ENCODE measurements at places on chromosomes 12 and 14.

DNA sequence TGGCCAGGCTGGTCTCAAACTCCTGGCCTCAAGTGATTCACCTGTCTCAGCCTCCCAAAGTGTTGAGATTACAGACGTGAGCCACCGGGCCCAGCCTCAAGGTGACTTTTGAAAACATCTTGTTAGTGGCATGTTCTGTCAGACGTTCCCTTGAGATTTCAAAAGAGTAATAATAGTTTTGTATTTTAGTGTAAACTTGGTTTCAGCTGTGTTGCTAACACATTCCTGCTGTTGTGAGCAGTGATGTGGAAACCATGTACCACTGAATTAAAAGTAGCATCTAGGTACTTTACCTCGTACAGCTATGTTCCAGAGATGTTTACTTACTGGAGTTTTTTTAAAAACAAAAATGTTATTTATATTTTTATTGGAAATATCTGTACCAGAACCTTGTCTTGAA lies 111.3 kb downstream of the AEBP2 start:
- no peak for DNase-seq

DNA sequence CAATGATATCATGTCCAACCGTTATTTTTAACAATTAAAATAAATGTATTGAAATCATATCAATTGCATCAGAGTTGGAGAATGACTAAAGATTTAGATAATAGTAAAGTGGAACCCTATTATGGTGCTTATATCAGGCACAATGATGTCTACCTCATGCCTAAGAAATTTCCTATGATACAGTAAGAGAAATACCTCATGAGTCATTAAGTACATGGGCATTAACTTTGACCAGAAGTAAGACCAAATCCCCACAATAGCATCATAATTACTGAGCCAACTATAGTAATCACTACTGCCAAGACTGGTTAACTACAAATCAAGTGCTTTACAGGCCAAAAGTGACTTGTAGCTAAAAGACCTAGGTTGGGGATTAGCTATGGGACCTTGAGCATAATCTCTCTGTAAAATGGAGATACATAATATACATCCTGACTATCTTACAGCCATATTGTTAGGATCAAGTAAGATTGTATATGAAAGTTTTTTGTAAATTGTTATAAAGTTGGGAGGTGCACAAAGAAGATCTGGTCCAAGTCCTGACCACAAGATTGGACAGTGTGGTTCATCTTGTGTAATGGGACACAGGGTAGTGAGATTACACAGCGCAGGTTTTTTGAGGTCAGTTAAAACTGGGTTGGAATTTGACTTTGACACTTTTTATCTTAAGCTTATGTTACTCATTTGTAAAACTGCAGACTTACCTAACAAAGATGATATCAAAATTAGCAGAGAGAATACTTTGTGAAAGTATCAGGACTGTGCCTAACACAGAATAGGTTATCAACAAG lies 60.5 kb downstream of the ERGIC2 start:
- no peak for DNase-seq

- no peak for DNase-seq
These were observed 411.8 kb downstream of the NPAS3 start for GRCh38 chr14:33350366-33350990.

DNA sequence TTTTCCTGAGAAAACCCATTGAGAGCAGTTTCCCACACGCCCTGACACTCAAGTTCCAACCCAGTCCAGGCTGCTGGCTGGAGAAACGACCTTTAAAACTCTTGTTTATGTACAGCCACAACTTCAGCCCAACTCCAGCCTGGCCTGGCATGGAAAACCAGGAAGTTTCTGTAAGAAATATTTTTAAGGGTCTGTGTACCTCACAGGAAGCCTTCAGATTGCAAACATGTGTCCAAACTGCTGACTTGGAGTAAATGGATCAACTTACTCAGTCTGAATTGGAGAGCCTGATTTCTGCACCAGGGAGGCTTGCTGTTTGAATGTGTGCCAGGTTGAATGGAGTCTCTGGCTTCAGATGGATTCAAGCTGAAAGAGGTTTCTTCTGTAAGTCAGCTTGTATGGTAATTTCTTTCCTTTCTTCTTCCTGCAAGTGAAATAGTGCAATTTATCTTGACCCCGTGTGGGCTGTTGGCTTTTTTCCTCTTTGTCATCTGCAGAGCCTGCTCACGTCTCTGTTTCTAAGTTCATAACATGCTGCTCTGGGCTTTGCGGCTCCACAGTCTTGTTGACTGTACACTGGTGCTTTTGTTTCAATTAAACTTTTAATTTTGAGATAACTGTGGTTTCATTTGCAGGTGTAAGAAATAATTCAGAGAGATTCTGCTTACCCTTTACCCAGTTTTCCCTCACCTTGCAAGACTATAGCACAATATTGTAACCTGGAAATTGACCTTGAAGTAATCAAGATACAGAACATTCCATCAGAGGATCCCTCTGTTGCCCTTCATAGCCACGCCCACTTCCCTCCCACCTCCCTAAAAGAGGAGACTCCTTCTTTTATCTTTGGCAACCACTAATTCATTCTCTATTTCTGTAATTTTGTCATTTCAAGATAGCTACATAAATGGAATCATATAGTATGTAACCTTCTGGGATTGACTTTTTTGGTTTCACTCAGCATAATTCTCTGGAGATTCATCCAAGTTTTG lies 109.7 kb upstream of the PRMT8 start:
- DNase-seq, result no peak

DNA sequence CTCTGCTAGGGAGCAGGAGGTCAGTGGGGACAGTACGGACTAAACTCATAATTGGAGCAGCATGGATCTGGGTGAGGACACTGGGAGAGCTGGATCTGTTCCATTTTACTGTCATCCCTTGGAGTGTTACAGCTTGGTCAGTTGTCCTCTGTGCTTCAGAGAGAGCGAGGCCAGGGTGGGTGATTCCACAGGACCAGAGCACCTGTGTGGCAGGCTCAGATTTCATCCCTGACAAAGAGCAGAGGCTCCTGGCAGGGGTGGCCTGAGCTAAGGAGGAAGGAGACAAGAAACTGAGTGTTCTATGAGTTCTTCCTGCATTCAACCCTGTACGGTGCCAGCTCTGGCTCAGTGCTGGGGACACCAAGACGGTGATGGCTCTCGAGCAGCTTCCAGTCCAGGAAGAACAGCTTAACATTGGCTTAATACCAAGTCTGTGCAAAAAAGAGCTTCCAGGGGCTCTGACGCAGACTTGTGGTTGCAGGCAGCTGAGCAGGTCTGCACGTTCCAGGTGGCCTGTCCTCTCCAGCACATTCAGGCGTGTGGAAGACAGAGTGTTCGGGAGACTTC lies 8.4 kb upstream of the PGF start:
- peak; percentile 43 for DNase-seq

DNA sequence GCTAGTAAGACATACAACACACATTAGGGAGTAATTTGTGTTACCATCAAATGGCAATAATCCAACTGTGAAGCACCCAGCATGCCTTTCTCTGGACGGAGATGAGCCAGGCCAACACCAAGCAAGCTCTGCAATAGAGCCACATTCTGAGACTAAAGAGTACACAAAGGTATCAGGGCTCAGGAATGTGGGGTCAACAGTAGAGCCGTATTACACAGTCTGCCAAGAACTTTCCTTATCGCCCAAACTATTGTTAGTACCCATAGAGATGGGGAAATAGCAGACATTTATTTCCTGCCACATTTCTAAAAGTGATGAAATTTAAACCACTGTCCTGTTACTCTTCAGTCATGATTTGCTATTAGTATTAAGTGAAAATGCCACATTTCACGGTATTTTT lies 113.7 kb downstream of the BMP4 start:
- DNase-seq, result no peak

DNA sequence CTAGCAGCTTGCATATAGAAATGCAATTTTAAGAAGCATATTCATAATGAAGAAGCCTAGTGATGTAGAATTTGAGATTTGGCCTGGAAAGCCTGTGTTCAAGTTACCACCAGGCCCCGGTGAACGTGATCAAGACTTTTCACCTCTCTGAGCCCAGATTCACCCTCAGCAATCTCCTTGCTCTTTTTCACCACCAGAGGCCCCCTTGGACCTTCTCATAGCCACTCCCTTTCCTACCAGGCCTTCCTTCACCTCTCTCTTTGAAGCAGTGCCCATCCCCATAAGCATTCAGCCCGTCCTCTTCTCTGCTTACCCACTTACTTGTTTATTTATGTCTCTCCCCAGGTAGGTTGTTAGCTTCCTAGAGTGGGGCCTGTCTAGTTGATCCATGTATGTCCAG lies 1280.9 kb downstream of the AACS start:
- no peak for DNase-seq

- no peak for DNase-seq
These were observed 102.1 kb downstream of the KCNH5 start for GRCh38 chr14:62943202-62943601.

DNA sequence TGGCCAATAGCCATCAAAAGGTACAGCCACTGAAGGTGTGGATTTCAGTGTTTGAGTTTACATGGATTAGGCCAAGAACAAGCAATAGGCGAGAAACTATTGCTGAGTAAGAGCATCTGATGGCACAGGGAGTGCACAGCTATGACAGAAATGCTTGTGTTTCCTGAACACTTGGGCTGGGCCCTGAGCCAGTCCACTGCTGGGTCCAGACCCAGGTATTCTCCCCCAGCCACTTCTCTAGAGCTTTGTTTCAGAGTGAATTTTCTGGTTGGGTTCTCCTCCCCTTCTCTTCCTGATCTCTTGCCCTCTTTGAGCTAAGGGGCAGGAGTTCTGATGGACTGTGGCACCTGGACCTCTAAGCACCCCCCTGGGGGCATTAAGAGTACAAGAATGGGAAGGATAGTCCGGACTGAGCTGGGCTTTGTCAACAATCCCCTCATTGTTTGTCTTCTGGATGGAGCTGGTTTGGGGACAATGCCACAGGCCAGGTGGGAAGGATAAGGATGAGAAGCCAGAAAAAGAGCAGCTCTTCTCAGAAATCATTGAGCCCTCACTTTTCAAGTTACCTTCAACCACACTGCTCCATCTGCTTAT lies 8.3 kb downstream of the HOXC5 start:
- DNase-seq, result no peak

GRCh38 chr12:69828897-69829296 lies 3.9 kb downstream of the MYRFL start:
- no peak for DNase-seq
